ENCODE measurements at places on chromosomes 4 and X.

- DNase-seq: peak; percentile 11
These were observed 2.6 kb downstream of the PLP1 start for GRCh38 chrX:103779141-103779789.

- peak; percentile 81 for DNase-seq
These were observed at the start of gene BCOR for GRCh38 chrX:40097504-40098263. Gene BCOR, minus strand, starts transcription at chrX:40097958. Its CDS starts 20,029 bp downstream, at chrX:40077929.

DNA sequence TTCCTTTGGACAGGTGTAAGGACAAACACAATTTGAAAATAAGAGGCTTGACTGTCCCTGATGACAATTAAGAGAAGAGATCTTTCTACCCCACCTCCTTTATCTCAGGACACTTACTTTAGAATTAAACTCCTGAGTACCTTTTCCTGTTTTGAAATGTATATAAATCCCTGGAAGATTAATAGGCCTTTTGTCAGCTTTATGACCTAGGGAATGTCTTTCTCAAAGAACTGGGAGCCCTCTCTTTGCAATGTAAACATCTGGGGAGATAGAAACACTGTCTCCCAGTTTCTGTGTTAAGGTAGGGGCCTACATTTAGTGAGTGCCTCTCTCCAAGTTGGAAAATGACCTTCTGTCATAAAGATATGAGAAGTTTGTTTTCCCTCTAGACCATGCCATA is 31.7 kb downstream of the AGA start:
- no peak for DNase-seq

- no peak for DNase-seq
These were observed 325.9 kb downstream of the ANKRD50 start for GRCh38 chr4:124386648-124387047.

- peak; percentile 75 for DNase-seq
These were observed 1235.0 kb upstream of the TENM3 start for GRCh38 chr4:181008164-181008563.

DNA sequence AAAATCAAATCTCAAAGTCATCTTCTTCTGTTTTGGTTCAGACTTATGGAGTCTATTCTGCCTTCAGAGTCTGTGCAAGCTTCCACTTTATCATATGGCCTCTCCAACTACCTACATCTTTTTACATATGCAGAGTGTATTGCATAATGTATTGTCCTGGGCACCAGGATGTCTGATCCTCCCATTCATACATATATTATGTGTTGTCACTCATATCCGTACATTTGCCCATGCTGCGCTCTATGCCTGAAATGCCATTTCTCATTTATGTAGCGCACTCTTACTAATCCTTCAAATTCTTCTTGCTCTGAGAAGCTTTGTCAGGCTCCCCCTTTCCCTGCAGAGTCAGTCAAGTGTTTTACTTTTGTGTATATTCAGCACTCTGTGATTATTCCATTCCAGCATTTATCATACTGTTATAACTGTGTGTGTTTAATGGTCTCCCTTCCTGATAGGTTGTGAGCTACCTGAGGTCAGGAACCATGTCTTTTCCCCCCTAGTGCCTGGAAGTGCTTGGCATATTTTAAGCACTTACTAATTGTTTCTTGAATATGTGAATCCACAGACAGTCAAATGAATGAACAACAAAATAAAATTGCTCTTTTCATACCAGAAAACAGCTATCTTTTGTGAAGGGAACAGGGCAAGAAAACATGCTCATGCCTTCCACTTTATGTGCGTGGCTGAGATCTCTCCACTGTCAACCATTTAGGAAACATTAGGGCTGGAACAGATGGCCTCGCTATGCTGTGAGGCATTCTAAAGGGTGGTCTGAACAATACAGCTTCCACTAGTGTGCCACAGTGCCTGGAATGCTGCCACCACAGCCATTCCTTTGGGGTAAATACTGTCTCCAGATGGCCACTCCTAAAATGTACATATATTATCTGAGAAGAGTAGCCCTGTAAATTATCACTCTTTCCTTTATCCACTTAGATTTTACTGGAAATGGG is 81.8 kb downstream of the GLUD2 start:
- DNase-seq: peak; percentile 0

DNA sequence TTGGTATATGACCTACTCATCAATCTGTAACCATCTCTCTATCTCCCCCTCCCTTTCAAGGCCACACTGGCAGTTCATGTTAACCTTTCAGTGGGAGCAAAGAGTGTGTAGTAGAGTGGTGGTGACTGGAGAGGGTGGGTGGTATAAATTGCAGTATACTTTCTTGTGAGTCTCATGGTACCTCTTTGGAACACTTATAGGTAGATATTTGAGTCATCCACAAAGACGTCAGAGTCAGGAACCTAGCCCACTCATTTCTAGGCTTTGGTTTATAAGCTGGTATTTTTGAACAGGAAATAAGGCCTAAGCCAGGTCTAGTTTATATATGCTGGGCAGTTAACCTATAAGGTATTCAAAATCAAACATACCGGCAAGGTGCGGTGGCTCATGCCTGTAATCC is 36.3 kb downstream of the RLIM start:
- DNase-seq: no peak

DNA sequence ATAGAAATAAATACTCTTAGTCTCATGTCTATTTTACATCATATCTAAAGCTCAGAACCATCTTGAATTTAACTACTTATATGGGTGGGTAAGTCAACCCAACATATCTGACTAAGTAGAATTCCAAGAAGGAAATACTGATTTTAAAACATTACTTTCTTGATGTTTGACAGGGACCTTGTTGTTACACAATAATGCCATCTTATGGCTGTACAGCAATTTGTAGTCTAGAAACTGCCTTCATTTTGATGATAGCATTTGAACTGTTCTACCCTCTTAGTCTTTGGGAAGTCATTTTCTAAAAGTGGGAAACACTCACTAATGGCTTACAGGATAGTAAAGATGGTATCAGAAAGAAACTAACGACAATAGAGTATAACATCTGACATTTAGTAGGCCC is 929.5 kb downstream of the DMD start:
- DNase-seq: no peak

- DNase-seq: peak; percentile 10
These were observed 15.4 kb downstream of the NIPAL1 start for GRCh38 chr4:48031802-48032525.

DNA sequence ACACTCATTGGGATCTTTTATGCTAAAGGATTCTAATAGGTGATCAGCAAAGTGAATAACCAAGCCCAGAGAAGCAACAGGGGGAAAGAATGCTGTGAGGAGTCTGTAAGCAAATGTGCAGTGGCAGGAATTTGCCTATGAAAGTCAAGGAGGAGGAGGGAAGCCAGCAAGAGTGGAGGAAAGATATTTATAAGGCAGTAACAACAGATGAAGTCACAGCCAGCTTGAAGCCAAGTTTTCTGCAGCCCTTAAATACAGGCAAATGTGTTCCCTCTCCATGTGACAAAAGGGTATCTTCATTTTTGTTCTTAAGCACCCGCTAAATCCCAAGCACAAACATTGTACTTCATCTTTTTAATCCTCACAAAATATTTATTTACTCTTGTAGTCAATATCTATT is 275.0 kb upstream of the CLNK start:
- peak; percentile 6 for DNase-seq

DNA sequence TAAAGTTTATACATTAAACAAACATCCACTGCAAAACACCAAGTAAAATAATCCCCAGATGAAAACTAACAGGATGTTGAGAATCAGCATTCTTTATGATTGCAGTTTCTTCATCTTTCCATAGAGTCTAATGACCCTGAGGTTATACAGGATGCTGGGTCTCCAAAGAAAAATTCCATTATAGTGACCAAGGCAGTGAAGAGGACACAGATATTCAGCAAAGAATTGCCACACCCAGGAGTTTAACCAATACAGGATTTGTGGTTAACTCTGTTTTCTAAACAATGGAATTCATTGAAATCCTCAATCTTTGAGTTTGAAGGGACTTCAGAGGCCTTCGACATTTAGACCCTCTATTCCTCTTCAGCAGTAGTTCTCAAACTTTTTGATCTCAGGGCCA is 76.2 kb upstream of the ESX1 start:
- DNase-seq: peak; percentile 67

DNA sequence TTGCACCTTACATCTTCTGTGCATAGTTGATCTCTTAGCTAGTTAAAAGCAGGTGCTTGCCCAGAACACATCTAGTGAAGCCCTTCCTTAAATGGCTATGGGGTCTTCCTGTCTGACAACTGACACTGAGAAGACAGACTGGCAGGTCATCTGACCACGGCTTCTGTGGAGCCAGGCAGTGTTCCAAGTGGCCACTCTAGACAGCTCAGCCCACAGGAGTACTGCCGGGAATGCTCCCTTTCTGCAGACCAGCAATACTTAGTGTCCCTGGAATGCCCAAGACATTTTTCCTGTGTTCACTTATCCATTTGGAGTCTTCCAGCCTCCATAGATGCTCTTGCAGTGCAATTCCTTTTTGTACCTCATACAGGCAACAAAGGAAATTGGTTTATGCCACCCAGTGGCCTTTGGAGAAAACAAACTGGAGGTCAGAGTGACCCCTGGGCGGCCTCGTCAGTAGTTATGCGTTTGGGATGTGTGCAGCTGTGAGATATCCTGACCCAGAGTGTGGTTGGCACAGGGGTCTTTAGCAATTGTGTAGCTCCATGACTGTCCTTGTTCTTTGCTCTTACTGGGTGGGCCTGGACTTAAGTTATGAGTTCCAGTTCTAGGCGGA is 335.5 kb downstream of the ARHGAP10 start:
- no peak for DNase-seq

DNA sequence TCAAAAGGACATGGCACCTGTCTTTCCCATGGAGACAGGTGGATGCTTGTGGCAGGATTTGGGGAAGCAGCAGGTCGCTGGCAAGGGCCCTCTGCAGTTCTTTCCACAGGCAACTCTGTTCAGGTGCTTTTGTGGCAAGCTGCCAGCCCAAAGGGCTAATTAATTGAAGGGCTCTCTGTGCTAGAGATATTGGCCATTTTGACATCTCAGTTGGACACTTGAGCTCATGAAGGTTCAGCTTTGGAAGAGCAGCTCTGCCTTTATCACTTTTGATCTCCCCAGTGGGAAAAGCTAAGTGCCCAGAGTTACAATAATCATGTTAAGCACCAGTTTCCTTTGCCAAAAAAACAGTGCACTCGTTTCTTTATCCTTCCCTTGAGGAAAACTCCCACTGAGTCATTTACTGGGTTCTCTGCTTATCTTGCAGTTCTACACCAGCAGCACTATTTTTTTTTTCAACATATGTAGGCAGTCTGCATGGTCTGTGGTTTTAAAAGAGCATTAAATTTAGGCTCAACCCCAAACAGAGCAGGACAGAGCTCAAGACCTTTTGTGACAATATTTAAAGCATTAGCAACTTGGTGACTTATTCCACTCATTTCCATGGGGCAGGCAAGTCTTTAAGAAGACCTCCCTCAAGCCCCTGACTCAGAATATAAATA is 336.4 kb upstream of the RASGEF1B start:
- DNase-seq: no peak

GRCh38 chr4:68259191-68259590 is 13.7 kb upstream of the TMPRSS11B start:
- no peak for DNase-seq

- DNase-seq: peak; percentile 78
These were observed 119.1 kb downstream of the SH3RF1 start for GRCh38 chr4:169151671-169152070.

DNA sequence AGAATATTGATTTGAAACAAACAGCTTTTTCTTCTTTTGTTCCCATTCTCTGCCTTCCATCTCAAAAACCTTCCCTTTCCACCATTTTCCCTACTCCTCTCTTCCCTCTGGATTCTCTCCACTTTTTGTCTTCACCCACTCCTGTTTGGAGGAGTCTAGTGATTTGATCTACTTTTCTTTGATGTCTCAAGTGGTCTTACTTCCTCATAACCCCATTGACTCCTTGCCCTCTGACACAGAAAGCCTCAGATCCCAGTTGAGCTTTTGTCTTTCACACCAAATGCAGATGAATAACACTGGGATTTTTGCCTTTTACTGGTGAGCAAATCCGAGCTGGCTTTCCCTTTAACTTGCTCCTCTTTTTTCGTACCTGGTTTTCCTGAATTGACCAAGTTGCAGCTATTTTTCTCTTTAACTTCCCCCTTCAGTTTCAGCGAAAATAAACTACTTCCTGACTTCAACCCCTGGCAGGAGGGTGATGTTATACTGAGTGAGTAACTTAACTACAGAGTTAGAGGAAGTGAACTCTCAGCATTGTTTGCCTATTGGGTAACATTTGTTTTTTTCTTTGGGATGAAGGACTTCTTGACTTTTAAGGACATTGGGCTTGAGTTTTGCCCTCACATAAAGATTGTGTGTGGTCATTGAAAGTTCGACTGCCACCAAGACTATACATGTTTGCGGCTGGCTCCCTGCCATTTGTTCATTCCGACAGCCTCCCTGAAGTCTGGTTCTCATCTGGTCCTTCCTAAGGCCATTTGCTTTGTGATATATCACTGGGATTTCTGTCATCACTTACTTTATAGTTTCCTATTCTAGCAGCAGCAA is 392.8 kb upstream of the NR3C2 start:
- DNase-seq: peak; percentile 85

DNA sequence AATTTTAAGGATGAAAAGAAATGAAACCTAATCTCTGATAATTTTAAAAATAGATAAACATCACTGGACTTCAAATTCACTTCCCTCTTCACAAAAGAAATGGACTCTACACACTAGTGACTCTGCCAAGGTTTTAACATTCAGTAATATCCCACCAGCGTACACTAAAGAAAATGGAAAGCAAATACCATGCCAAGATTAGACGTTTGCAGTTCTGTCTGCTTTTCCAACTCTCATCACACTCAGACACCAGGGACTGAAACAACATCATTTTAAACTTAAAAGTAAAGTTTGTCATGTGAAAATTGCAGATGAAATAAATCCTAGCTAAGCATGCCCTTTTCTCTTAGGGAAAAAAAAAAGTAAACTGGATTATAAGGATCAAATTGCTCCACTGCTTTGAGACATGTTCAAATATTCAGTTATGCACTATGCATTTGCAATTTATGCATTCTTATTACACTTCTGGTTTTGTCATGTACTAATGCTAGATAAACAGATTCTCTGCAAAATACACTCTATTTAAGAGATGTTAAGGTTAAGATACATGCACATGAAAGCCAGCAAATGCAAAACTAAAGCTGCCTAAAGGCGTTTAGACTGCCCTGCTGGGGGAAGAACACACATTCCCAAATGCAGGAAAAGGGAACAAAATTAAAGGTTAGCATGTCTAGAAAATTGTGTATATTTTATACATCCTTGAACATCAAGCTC is 534.4 kb upstream of the EPHA5 start:
- no peak for DNase-seq

DNA sequence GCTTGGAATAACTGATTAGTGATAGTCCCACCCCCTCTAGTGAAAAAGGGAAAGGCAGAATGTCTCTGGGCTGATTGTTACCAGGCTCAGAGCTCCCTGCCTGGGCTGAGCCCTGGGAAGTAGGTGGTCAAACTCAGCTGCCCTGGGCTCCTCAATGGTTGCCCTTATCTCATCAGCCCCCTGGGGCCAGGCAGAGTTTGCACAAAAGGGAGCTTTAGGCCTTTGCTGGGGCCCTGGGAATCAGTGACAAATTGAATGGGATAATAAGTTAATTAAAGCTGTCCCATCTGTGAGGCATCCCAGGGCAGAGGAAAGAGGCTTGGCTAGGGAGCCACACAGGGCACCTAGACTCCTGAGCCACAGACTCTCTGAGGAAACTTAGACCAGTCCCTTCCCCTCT is 89.0 kb downstream of the EFNB1 start:
- no peak for DNase-seq
